ENCODE measurements at places on chromosomes 5 and 9.
A peak's percentile ranks its signal among the peaks of the same experiment; 100 is the strongest.

GRCh38 chr5:135964670-135965320 is 10.0 kb upstream of the LECT2 start:
- DNase-seq, result no peak

GRCh38 chr9:84932915-84933527 is 263.5 kb downstream of the NTRK2 start:
- DNase-seq, result no peak

DNA sequence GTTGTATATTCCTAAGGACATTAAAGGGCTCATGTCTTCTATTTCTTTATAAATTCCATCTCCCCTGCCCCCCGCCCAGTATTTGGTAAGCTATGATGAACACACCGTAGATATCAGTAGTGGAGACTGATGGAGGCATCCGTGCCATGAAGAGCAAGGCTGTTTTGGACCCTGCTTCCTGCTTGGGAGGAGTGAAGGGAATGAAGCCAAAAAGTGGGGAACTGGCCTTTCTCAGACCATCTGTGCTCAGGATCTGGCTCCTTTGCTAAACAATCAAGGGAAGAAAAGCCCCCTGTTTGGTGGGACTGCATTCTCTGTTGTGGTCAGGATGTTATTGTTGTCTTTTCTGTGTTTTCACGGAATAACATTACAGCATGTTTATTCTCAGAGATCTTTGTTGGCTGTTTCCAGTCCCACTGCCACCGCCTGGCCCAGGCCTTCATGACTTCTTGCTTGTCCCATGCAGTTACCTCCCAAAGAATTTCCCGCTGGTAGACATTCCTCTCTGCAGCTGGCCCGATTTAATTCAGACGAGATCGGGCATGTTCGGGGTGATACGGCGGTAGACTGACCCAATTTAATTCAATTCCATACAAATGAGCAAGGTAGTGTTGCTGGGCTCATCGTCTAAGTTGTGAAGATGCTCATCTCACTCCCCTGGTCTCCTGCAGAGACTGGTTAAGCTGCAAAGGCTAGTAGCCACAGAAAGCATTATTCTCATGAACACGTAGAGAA is 31.4 kb upstream of the ANKH start:
- no peak for DNase-seq

DNA sequence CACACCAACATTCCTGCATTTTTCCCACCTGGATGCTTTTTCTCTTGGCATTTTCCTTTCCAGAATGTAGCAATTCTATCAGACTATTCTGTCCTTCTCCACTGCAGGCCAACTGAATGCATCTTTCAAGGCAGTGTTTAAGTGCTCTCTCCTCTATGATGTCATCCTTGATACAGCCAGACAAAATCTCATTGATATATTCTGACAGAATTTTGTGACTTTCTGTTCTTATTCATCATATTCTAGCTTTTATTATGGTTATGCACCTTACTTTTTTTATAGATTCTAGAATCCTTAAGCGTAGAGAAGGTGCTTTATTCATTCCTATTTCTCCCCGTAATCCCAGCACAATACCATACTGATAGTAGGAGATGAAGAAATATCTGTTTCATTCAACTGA is 355.5 kb upstream of the CCNH start:
- no peak for DNase-seq

- no peak for DNase-seq
Observed at GRCh38 chr9:116646661-116647514, 40.2 kb upstream of the TRIM32 start.

- DNase-seq, result no peak
Observed at GRCh38 chr9:70043285-70043684, 363 bp upstream of the MAMDC2 start.

GRCh38 chr5:77906806-77907205 is 130.7 kb upstream of the TBCA start:
- DNase-seq, result no peak

DNA sequence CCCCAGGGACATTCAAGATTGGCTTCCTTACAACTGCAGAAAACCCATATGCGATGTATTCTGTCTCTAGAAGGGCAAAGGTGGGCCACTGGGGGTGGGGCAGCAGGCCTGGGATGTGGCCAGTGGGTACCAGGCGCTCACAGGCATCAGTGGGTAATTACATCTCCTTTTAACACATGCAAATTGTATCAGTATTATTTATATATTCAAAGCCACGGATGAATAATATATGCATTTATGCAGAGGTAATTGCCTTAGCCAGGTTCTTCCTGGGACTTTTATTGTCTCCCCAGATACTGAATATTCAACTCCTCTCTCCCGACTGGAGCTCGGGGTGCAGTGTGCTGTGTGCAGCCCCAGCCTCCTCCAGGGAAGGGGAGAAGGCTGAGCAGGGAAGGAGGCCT is 109.4 kb upstream of the MVB12B start:
- DNase-seq, result no peak

GRCh38 chr5:69531406-69531801 is 28.6 kb upstream of the GTF2H2C start:
- DNase-seq, result no peak

DNA sequence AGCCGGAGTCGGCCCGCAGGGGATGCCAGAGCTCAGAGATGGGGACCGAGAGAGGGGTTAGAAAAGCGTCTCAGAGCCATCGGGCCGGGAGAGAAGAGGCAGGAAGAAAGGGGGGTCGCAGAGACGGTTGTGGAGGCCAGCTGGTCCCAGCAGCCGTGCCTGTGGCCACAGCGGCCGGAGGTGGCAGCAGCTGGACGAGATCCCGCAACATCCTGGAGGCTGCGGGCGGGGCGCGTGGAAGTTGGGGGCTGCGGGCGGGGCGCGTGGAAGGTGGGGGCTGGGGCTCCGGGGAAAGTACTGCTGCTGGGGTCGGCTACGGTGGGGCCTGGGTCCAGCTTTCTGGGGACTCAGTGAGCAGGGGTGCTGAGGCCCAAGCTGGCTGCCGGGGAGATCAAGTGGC is 34.4 kb upstream of the EGFL7 start:
- DNase-seq, result no peak

DNA sequence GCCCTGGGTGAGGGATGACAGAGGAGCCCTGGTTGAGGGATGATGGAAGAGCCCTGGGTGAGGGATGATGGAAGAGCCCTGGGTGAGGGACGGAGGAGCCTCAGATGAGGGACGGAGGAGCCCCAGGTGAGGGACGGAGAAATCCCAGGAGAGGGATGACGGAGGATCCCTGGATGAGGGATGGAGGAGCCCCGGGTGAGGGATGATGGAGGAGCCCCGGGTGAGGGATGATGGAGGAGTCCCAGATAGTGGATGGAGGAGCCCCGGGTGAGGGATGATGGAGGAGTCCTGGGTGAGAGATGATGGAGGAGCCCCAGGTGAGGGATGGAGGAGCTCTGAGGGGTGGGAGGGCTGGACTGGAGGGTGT is 10.9 kb downstream of the PHF2 start:
- DNase-seq, result no peak

DNA sequence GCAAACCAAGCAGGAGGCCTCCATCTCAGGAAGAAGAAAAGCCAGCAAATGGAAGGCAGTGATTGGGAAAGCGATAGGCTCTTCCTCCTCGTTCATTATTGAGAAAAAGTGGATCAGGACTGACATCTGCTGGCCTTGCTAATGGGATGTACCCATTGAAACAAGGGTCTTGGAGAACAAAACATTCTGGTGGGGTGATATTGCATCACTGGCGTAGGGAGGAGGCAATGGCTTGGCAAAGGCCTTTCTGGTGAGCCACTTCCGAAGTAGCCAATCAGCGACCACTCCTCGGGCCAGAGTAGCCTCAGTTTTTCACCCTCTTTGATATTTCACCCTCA is 86.7 kb upstream of the NFIB start:
- peak; percentile 84 for DNase-seq

- no peak for DNase-seq
Observed at GRCh38 chr5:173090639-173091038, 34.5 kb downstream of the CREBRF start.

DNA sequence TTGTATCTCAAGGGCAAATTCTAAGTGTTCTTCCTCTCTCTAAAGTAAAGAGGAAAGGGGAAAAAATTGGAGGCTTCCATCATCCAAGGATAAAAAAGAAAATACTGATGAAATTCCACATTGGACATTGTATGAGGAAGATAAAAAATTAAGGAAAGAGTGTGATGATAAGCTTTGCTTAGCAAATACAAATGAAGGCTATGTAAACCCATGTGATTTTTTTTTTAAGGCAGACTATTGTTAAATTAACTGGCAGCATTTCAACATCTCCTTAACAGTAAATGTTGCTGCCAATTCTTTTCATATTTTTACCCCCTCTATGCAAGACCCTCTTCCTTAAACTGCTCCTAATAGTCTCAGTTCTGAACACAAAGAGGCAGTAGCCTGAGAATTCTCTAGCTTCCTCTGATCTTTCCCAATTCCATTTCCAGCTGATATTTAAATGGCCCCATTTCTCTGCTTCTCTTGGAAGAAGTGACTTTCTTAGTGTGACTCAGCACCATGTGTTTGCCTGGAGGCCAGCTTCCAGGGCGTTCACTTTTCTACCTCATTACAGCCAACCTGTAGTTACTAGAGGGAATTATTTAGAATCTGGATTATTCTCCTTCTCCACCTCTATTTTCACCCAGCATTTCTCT is 159.7 kb downstream of the TLE1 start:
- DNase-seq, result no peak

DNA sequence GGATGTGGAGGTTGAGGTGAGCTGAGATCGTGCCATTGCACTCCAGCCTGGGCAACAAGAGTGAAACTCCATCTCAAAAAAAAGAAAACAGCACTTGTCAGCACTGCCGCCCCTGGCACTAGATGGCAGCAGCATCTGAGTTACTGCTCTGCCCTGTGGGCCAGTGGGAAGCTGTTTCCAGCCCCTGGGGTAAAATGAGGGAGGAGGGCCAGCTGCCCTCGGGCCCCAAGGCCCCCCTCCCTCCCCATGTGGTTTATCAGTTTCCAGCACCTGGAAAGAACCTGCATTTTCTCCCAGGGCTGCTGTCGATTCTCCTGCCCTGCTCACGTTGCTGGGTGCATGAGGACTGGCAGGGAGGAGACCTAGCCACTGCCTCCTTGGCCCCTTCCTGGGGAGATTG is 13.2 kb upstream of the CEL start:
- DNase-seq, result no peak

- DNase-seq, result no peak
Observed at GRCh38 chr5:50595199-50595598, 71.2 kb upstream of the PARP8 start.

- no peak for DNase-seq
Observed at GRCh38 chr5:1543398-1544293, 19.9 kb upstream of the LPCAT1 start.

DNA sequence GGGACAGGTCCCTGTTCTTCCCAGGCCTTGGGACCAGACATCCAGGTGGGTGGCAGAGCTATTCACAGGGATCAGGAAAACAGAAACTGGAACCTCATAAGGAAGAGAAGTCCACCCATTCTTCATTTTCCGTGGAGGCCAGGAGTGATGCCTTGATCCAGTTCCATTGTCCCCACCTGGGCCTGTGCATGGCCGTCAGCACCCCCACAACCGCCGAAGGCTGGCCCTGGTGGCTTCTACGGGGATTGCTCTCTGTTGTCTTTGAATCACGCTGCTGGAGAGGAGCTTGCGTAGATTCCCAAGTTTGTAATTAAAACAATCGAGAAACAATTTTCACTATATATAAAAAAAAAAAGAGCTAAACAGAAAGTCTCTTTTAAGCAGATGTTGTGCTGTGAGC is 134.4 kb downstream of the MVB12B start:
- DNase-seq, result no peak

- DNase-seq, result no peak
Observed at GRCh38 chr5:173862047-173862477, 26.1 kb upstream of the CPEB4 start.

- no peak for DNase-seq
Observed at GRCh38 chr5:123518111-123518510, 6.1 kb downstream of the CSNK1G3 start.

GRCh38 chr9:137619240-137620047 is 639 bp downstream of the EHMT1 start:
- no peak for DNase-seq

GRCh38 chr9:19171271-19171670 is 44.0 kb upstream of the PLIN2 start:
- DNase-seq, result no peak

DNA sequence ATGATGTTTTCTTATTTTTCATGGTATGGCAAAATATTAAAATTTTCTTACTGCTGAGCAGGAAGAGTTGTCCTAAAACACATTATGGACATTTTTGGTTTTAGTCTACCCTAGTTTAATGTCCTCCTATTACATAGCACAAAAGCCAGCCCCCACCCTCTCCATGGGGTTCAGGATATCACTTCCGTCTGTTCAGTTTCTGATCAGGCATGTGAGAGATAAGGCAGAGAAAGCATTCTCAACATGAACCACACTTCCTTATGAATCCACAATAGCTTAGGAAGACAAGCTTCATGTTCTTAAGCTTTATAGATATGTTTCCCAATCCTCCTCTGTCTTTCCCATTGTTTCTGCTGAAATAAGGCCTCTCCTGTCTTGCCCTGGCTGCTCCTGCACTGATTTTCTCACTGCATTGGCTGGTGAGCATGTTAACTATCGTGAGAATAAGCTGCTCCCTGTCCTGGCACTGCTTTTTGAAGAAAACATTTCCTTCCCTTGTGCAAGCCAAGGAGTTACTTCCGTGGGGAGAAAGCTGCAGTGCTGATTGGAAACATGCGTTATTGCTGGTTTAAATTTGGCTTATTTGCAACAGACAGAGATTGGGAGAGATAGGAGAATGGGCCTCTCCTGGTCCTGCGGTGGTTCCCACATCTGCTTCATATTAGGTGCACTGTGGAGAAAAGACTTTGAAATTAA is 260.3 kb upstream of the RPS23 start:
- DNase-seq, result no peak

GRCh38 chr5:76202182-76202581 is 119.0 kb downstream of the SV2C start:
- DNase-seq, result no peak

DNA sequence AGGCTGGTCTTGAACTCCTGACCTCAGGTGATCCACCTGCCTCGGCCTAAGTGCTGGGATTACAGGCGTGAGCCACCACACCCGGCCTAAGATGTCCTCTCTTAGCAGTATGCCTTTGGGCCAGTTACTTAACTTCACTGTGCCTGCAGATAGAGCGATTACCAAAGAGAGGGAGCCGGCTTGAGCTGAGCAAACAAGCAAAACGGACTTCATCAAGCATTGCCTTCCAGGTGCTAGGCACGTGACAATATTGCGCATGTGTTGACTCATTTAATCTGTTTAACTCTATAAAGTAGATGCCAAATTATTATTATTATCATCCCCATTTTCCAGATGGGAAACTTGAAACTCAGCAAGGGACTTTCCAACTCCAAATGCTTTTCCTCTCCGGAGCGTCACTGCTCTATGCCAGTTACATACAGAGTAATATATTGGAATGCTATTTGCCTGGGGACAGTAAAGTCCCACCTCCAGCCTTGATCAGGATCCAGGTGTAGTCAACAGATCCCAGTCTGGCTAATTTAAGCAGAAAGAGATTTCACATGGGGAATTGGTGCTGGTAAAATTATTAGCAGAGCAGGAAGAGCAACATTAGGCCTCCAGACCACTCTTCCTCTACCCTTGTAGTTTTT is 5.6 kb upstream of the C9orf152 start:
- DNase-seq, result no peak

All from DMS153 (cell line).